ENCODE measurements at places on chromosomes 1 and 21.
A peak's percentile ranks its signal among the peaks of the same experiment; 100 is the strongest.

DNA sequence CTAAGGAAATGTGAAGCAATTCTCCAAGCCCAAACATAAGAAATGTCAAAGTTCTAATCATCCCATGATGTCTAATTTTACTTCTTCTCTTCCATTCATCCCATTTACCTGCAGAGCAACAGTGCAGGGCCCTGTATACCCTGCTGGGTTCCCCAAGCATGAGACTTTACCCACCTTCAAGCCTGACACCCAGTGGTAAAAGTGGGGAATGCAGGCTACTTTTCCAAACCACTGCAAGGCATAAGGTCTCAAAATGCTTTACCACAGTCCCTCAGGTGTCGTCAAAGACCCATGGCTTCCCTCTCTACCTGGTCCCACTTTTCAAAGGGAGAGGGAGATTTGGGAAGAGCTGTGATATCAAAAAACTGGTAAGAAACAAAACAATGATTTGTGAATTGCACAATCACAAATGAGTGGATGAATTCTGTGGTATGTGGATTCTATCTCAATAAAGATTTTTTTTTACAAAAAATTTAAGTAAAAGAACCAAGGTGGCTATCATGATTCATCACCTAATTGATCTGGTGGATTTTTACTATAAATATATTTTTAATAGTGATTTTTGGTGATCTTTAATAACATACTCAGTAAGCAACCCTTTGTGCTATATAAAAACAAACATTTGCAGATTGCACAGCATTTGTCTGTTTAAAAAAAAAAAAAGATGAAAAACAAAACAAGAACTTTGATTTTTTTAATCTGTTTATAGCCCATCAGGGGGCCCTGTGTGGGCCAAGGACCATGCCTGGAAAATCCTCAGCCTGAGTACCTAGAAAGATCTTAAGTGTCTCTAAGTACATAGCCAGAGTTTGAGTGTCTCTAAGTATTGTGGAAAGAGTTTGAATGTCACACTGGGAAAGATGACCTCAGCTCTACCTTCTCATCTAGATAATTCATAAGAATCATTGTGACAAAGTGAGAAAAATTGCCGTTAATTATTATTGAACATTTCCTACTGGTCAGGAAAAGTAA lies 73.1 kb upstream of the GJB5 start:
- DNase-seq: peak; percentile 27

DNA sequence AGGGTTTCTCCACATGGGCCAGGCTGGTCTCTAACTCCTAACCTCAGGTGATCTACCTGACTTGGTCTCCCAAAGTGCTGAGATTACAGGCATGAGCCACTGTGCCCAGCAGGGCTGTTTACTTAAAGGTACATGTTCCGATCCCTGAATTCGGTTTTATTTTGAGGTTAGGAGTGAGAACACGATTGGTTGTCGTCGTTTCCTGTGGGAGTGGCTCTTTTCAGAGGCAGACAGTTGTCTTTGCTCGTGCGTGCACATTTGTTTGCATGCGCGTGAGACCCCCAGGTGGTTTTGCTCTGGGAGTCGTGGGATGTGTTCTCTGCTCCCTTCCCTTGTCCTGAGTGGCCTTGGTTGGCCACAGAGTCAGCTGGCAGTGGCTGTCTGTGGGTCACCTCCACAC lies 60.2 kb downstream of the SKI start:
- no peak for DNase-seq

DNA sequence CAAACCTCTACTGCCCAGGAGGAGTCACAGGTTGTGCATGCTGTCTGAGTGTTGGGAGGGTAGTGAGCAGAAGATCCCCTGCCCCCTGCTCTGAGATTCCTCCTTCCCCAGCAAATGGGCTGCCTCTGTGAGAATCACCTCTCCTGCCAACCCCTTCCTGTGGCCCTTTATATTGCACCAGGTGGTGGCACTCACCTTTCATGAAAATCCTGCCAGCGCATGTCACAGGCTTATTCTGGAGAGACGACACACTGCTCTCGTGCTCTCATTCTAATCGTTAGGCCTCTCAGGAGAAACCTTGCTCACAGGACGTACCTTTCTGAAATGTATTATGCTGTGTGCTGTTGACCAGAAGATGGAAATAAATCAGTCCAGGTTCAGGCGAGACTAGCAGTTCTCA lies 113.7 kb downstream of the RGL1 start:
- DNase-seq: no peak

GRCh38 chr1:212157252-212157651 lies 121.7 kb downstream of the DTL start:
- no peak for DNase-seq

DNA sequence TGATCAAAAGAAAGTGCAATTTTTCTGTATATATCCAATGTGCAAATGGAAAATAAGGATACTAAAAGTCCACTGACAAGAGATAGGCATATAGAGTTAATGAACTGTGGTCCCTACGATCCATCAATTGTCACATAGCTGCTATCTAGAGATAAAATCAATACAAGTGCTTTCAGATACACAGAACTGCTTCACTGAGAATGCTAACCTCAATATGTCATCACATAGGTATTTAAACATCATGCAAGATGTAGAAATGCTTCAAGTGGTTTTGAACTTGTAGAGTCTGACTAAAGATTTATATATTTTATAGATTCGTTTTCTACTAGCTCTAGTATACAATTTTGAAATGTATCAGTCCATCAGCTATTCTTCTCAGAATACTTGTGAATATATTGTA lies 1604.7 kb downstream of the PLA2G4A start:
- no peak for DNase-seq

DNA sequence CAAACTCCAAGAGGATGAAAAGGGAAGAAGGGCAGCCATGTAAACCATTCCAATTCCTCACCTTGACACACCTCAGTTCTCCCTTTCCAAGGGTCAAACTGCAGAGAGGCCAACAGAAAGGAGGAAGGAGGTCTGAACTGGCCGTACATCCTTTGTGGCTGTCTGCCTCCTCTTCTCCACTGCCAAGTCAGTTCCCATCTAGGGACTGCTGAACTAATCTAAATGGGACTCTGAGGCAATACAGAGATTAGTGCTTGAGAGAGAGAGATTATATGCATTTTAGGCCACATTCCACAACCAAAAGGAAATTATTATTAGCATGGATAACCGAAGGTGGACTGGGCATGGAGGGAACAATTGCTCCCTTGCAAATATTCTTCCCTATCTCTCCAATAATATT lies 2.7 kb downstream of the ARHGEF11 start:
- DNase-seq: no peak

DNA sequence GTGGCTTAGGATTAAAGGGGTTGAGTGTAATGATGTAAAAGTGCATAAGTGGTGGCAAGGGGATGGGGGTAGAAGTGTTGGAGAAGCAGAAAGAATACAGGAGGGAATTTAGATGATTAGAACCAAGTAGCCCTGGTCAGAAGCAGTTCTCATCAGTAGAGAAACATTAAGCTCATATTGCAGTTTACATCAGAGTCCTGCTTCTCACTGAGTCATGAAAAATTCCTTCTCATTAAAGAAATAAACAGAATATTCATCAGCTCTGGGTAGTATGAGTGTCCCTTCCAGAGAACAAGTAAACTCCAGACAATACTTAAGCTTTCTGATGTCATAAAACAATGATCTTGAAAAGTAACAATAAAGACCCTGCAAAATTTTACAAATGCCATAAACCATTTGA lies 36.5 kb downstream of the LRRIQ3 start:
- no peak for DNase-seq

- no peak for DNase-seq
Observed at GRCh38 chr1:155086856-155087535, 8.4 kb downstream of the EFNA3 start.

DNA sequence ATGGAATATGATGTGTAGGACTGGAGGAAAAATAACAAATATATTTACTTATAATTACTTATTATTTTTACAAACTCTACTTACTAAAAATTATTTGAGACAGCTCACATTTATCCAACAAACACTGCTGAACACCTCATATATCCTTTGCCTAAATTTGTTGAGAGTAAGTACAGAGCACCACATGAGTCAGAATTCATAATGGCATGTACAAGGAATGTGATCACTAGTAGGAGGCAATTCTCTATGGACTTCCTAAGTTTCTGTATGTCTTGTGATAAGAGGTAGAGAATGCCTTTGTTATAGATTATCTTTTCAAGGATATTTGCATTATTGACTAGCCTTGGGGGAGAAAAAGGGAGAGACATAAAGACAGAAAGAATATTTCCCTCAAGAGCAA lies 8.2 kb upstream of the ST6GALNAC3 start:
- no peak for DNase-seq

DNA sequence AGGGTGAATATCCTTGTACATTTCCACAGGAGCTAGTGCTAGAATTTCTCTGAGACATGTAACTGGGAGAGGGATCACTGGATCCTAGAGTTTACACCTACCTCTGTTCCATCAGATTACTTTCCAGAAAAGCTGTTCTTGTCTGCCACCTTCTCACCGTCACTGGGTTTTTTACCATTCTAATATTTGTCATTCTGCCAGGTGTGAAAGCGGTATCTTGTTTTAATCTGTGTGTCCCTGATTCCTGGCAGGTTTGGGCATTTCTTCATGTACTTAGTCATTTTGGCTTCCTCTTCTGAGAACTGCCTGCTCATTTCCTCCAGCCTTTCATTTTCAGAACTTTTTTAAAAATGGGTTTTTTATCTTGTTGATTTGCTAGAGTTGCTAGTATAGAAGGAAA lies 5.1 kb downstream of the PMF1 start:
- DNase-seq: no peak

- DNase-seq: no peak
Observed at GRCh38 chr1:91856996-91857395, 29.0 kb downstream of the TGFBR3 start.

DNA sequence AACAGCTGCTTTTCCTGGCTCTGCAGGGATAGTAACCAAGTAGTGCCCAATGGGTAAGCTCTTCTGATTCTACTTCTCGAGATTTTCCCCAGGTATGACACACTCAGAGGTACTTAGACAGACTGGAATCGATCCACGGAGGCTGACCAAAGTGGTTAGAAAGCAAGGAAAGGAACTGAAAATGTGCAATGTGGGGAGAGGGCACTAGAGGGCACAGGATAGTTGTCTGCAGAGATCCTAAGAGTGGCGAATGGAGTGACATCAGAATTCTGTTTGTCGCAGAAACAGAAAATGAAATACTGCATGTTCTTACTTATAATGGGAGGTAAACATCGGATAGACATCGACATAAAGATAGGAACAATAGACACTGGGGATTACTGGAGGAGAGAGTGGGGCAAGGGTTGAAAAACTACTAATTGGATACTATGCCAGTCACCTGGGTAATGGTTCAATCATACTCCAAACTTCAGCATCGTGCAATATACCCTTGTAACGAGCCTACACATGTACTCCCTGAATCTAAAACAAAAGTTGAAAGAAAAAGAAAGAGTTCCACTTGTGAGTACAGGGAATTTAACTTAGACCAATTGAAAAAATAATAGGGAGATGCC lies 23.3 kb downstream of the CYP2J2 start:
- DNase-seq: peak; percentile 7

- DNase-seq: no peak
Observed at GRCh38 chr1:50308878-50309277, 114.4 kb downstream of the DMRTA2 start.

- no peak for DNase-seq
Observed at GRCh38 chr1:194829492-194829891, 1643.1 kb upstream of the B3GALT2 start.

GRCh38 chr1:78419309-78419708 lies 71.5 kb upstream of the PTGFR start:
- DNase-seq: no peak

DNA sequence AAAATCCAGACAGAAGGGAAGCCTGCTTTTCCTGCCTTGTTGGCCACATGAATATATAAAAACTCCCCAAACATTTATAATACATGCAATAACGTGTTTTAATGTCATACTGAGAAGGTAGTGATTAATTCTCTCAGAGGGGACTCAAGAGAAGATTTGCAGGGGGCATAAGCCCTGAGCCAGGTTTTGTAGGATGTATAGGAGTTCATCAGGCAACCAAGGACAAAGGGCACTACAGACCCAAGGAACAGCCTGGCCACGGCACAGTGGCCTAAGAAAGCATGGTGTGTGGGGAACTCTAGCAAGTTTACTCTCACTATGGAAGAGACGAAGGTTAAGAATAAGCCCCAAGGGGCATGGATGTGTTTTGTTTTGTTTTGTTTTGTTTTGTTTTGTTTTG lies 15.4 kb upstream of the TNNI1 start:
- no peak for DNase-seq

DNA sequence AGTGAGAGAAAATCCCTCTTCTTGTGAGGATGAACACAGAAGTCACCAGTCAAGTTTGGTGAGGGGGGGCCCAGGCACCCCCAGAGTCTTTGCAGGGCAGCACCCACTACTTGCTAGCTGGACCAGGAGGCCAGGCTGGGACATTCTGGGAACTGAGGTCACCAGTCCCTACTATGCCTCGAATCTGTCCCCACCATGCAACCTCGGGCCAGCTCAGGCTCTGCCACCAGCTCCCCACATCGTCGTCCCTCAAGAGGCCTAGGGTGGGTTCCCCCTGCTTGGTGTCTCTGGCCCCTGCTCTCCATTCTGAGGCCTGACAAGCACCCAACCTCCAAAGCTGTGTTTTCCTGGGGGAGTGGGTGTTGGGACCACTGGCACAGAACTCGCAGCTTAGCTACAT lies 22.2 kb upstream of the ZNF678 start:
- DNase-seq: no peak

- no peak for DNase-seq
Observed at GRCh38 chr1:212582291-212582690, 26.3 kb upstream of the ATF3 start.

DNA sequence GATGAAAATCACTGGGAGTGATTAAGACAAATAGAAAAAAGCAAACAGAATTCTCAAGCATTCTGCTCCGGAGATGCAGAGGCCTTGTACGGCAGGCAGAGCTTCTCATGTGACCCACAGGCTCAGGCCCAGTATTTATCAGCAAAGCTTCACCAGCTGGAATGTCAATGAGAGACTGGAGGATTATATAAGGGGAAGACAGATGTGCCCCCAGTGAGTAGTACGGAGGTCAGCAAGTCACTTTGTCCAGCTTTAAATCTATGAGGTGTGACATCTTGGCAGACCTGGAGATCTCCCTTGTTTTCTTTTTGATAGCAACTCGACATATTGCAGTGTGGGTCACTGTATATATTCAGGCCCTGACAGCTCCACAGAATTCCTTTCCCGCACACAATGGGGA lies 106.8 kb downstream of the HHIPL2 start:
- no peak for DNase-seq

DNA sequence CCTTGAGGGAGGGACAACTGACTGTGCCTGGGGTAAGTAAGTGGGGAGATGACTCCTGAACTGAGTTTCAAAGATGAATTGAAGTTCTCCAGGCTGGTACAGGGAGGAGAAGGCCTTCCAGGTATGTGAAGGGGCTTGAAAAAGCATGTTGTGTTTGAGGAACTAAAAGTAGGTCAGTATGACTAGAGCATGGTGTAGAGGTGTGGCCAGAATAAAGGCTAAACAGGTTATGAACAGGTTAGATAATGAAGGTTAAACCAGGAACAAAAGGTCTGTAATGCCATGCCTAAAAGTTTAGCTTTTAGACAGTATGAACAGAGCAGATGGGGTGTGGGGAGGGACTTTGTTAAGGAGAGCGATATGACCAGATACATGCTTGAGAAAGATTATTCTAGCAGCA lies 7.3 kb upstream of the CLSPN start:
- no peak for DNase-seq

- DNase-seq: no peak
Observed at GRCh38 chr1:17819129-17819802, 64.1 kb downstream of the ACTL8 start.

- no peak for DNase-seq
Observed at GRCh38 chr1:171769754-171770153, 11.7 kb upstream of the METTL13 start.

- no peak for DNase-seq
Observed at GRCh38 chr1:192807211-192808162, 1.4 kb upstream of the RGS2 start.

- no peak for DNase-seq
Observed at GRCh38 chr21:21921410-21922232, 923.4 kb downstream of the NCAM2 start.
